ENCODE measurements at places on chromosomes 3 and 15.

GRCh38 chr3:30945291-30945690 is 50.8 kb upstream of the GADL1 start:
- H3K4me1 ChIP-seq = no peaks in the 10 kb centered on the region
- no peaks in the 10 kb centered on the region for H3K36me3 ChIP-seq
- no peaks in the 10 kb centered on the region for H3K27me3 ChIP-seq
- no peak for DNase-seq
- no peak overlapping the region for H3K27ac ChIP-seq
- no peak overlapping the region for H3K4me3 ChIP-seq

GRCh38 chr15:64067564-64068030 is 21.3 kb upstream of the DAPK2 start:
- H3K27me3 ChIP-seq = no peaks in the 10 kb centered on the region
- no peak overlapping the region for H3K4me3 ChIP-seq
- peak; percentile 70 for DNase-seq
- peaks cover 15% of the 10 kb centered on the region for H3K36me3 ChIP-seq
- H3K4me1 ChIP-seq = peaks cover 16% of the 10 kb centered on the region

GRCh38 chr15:81014446-81015093 is 13.8 kb downstream of the TLNRD1 start:
- no peak overlapping the region for H3K27ac ChIP-seq
- no peaks in the 10 kb centered on the region for H3K27me3 ChIP-seq
- H3K36me3 ChIP-seq = peaks cover 26% of the 10 kb centered on the region
- H3K4me1 ChIP-seq = peaks cover 6% of the 10 kb centered on the region
- H3K4me3 ChIP-seq = no peak overlapping the region

- no peak overlapping the region for H3K27ac ChIP-seq
- no peak for DNase-seq
- H3K4me3 ChIP-seq = no peak overlapping the region
- no peaks in the 10 kb centered on the region for H3K27me3 ChIP-seq
- H3K36me3 ChIP-seq = no peaks in the 10 kb centered on the region
Measured at GRCh38 chr15:72057548-72058091, 60.3 kb downstream of the MYO9A start.

- no peaks in the 10 kb centered on the region for H3K36me3 ChIP-seq
- H3K4me1 ChIP-seq = no peaks in the 10 kb centered on the region
- DNase-seq = no peak
- H3K4me3 ChIP-seq = no peak overlapping the region
Measured at GRCh38 chr3:108940568-108941263, 13.0 kb downstream of the GUCA1C start.

DNA sequence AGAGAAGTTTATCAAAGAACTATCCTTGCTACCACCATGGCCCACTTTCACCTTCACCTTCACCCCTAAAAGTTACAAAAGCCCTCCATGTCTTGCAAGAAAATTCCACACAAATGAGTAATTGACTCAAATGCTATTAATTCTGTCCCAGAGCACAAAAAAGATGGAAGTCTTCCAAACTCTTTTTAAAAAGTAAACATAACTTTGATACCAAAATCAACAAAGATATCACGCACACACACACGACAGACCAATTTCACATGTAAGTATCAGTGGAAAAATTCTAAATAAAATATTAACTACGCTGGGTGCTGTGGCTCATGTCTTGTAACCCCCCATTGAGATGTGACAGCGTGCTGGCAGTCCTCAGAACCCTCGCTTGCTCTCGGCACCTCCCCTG is 1.1 kb upstream of the MCCC1 start:
- no peak for DNase-seq
- H3K4me1 ChIP-seq = peaks cover 24% of the 10 kb centered on the region
- H3K36me3 ChIP-seq = peaks cover 5% of the 10 kb centered on the region

DNA sequence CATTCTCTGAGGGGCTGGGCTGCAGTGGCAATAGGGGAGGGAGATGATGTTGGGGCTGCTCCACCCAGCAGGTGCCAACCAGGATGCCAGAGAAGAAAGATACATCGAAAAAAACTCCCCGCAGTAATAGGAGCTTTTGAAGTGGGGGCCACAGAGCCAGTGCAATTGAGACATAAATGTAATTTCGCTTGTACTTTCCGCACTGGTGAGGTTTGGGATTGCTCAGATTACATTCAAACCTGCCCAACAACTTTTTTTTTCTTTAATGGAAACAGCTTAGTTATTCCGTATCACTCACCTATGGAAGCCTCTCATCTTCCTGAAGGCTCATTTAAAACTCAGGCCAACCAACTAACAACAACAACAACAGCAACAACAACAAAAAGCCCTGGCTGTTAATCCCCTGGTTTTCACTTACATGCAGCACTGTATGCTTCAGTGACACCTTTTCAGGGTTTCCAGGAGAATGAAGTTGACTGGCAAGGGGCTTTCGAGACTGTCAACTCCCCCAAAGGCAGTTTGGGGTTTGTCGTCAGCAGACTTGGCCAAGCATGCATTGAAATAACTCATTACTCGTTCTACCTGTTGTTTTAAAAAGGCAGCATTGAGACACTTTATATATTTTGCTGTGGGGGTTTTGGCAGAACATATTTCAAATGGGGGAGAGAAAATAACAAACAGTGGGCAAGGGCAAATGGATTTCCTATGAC is 163.8 kb downstream of the EBLN2 start:
- no peak overlapping the region for H3K27ac ChIP-seq
- no peaks in the 10 kb centered on the region for H3K36me3 ChIP-seq
- DNase-seq = no peak
- peaks cover 1% of the 10 kb centered on the region for H3K27me3 ChIP-seq
- H3K4me1 ChIP-seq = no peaks in the 10 kb centered on the region

DNA sequence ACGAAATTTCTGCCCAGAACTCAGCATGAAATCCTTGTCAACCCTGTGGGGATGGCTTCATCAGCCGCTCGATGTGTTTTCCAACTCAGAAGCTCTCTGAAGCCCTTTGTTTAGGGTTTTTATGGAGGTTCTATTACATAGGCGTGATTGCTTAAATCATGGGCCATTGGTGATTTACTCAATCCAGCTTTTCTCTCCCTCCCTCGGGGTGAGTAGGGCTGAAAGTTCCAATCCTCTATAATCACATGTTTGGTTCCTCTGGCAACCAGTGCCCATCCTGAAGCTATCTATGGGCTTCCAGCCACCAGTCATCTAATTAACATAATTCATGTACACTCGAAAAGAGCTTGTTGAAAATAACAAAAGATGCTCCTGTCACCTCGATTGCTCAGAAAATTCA is 51.6 kb downstream of the GATM start:
- H3K27me3 ChIP-seq = peaks cover 19% of the 10 kb centered on the region
- H3K36me3 ChIP-seq = no peaks in the 10 kb centered on the region
- no peak overlapping the region for H3K4me3 ChIP-seq

DNA sequence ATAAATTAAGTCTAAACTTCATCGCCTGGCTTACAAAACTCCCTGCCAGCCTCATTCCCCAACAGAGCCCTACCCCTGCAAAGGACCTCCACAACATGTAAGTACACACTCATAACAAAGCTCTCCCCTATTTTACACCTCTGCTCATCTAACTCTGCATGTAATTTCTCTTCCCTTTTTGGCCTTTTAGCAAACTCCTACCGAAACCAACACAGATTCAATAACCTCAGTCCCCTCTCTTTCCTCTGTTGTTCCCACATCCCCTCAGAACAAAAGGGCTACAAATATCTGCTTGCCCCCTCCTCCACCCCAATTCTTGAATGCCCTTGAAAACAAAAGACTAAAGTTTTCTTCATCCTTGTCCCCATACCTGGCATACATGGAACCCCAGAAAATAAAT is 662 bp downstream of the UBL7 start:
- H3K36me3 ChIP-seq = peaks cover 39% of the 10 kb centered on the region
- H3K4me3 ChIP-seq = peak overlapping the region; percentile 93
- H3K4me1 ChIP-seq = peaks cover 50% of the 10 kb centered on the region
- DNase-seq = no peak
- H3K27ac ChIP-seq = peak overlapping the region; percentile 80

- H3K4me1 ChIP-seq = no peaks in the 10 kb centered on the region
- no peaks in the 10 kb centered on the region for H3K36me3 ChIP-seq
- H3K27me3 ChIP-seq = no peaks in the 10 kb centered on the region
- no peak for DNase-seq
- H3K27ac ChIP-seq = no peak overlapping the region
Measured at GRCh38 chr3:128273841-128274573, 120.7 kb downstream of the EEFSEC start.

GRCh38 chr3:195125646-195126045 is 145.3 kb downstream of the XXYLT1 start:
- no peaks in the 10 kb centered on the region for H3K36me3 ChIP-seq
- H3K27ac ChIP-seq = no peak overlapping the region

- H3K4me1 ChIP-seq = no peaks in the 10 kb centered on the region
- no peaks in the 10 kb centered on the region for H3K36me3 ChIP-seq
- H3K27me3 ChIP-seq = peaks cover 28% of the 10 kb centered on the region
- DNase-seq = no peak
- no peak overlapping the region for H3K4me3 ChIP-seq
Measured at GRCh38 chr15:92681141-92681631, 25.6 kb upstream of the FAM174B start.

DNA sequence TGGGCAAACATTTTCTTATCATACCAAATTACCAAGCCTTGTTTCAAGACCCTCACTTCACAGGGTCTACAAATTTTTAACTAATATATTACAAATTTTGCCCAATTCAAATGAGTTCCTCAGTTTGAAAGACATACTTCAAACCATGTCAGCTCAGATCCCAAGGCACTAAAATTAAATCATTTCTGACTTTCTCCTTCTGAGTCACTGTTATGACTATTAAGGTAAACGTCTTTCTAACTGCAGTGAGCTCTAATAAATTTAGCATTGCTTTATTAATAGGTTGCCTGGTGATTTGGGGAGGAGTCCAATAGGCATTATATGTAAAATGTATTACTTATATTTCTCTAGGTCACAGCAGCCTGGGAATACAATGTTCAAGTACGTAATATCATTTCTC is 158.2 kb upstream of the ARHGEF26 start:
- peaks cover 6% of the 10 kb centered on the region for H3K4me1 ChIP-seq
- DNase-seq = no peak
- no peaks in the 10 kb centered on the region for H3K36me3 ChIP-seq
- H3K4me3 ChIP-seq = no peak overlapping the region
- H3K27ac ChIP-seq = no peak overlapping the region
- peaks cover 5% of the 10 kb centered on the region for H3K27me3 ChIP-seq

- DNase-seq = no peak
- H3K27me3 ChIP-seq = no peaks in the 10 kb centered on the region
- no peak overlapping the region for H3K27ac ChIP-seq
- no peaks in the 10 kb centered on the region for H3K36me3 ChIP-seq
Measured at GRCh38 chr3:48137425-48137999, 50.7 kb downstream of the CDC25A start.

- H3K27ac ChIP-seq = no peak overlapping the region
- DNase-seq = no peak
- H3K4me3 ChIP-seq = no peak overlapping the region
- H3K4me1 ChIP-seq = peaks cover 3% of the 10 kb centered on the region
- no peaks in the 10 kb centered on the region for H3K27me3 ChIP-seq
- no peaks in the 10 kb centered on the region for H3K36me3 ChIP-seq
Measured at GRCh38 chr3:114929971-114930732, 216.9 kb downstream of the ZBTB20 start.

DNA sequence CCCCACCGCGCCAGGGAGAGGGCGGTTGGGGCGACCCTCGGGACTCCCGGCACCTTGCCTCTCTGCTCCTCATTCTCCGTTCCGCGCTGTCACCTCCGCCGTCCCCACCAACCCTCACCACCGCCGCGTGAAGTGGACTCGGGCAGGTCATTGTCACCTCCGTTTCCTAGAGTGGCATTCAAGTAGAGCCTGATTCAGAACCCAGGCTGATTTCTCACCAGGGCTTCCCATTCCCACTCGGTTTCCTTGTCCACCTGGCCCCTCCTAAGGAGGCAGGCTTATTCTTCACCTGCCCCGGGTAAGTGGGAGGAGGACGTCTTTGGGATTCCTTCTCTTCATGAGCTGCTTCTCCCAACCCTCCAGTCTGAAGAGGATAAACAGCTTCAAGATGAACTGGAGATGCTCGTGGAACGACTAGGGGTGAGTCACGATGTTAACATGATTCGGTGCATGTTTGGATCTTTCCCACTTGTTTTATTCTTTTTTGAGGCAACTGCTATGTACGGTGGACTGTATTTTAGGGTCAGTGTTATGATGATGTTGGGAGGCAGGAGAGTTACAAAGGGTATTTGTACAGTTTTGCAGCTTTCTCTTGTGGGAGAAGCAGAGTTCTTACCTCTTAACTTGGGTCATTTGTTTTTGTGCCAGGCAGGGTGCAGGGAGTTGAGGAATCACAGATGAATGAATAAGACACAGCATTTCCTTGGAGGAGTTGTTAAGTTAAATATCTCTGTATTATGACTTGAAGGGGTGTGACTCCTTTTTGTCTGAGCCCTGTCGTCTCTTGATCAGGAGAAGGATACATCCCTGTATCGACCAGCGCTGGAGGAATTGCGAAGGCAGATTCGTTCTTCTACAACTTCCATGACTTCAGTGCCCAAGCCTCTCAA is 692 bp downstream of the PSMD2 start:
- H3K27ac ChIP-seq = peak overlapping the region; percentile 81
- H3K27me3 ChIP-seq = no peaks in the 10 kb centered on the region
- DNase-seq = no peak
- H3K36me3 ChIP-seq = peaks cover 38% of the 10 kb centered on the region
- H3K4me3 ChIP-seq = peak overlapping the region; percentile 95

DNA sequence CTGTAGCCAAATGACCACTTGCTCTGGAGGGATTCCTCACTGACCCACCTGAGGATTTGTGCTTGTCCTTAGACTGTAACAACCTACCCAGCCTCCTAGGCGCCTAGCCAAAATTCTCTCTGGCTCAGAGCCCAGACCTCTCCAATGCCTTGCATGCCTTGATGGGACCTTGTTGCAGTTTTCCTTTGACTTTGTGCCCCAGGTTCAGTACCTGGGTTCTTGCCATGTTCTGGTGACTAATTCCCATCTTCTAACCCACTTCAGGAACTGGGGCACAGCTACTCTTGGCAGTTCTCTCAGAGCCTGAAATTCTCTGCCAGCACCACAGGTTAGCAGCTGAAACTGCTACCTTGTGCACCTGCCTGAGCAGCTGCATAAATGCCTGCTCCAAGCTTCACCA is 27.0 kb upstream of the UBE3A start:
- DNase-seq = no peak
- no peak overlapping the region for H3K4me3 ChIP-seq
- no peak overlapping the region for H3K27ac ChIP-seq
- no peaks in the 10 kb centered on the region for H3K27me3 ChIP-seq

GRCh38 chr15:98281130-98281529 is 320.6 kb downstream of the ARRDC4 start:
- DNase-seq = no peak
- no peak overlapping the region for H3K4me3 ChIP-seq
- no peaks in the 10 kb centered on the region for H3K4me1 ChIP-seq
- H3K36me3 ChIP-seq = no peaks in the 10 kb centered on the region

GRCh38 chr3:161244538-161244937 is 23.4 kb downstream of the NMD3 start:
- H3K4me3 ChIP-seq = no peak overlapping the region
- H3K4me1 ChIP-seq = no peaks in the 10 kb centered on the region

GRCh38 chr3:143594206-143594605 is 254.1 kb downstream of the SLC9A9 start:
- H3K4me1 ChIP-seq = no peaks in the 10 kb centered on the region
- no peak overlapping the region for H3K27ac ChIP-seq
- H3K4me3 ChIP-seq = no peak overlapping the region
- H3K36me3 ChIP-seq = no peaks in the 10 kb centered on the region

- H3K4me3 ChIP-seq = no peak overlapping the region
- H3K4me1 ChIP-seq = peaks cover 14% of the 10 kb centered on the region
- no peaks in the 10 kb centered on the region for H3K27me3 ChIP-seq
- peaks cover 48% of the 10 kb centered on the region for H3K36me3 ChIP-seq
- no peak overlapping the region for H3K27ac ChIP-seq
- no peak for DNase-seq
Measured at GRCh38 chr3:38018296-38019266, 10.9 kb downstream of the PLCD1 start.

- no peak overlapping the region for H3K4me3 ChIP-seq
- H3K4me1 ChIP-seq = peaks cover 2% of the 10 kb centered on the region
- H3K27ac ChIP-seq = no peak overlapping the region
- peaks cover 12% of the 10 kb centered on the region for H3K36me3 ChIP-seq
Measured at GRCh38 chr15:64284042-64284441, 71.9 kb downstream of the CSNK1G1 start.
